ENCODE measurements at places on chromosomes 3 and 15. TPM values are rescaled to one million over a fixed set of nuclear protein-coding genes. Genes with fewer than 3 reads are reported as not detected.

Gene VEPH1
- total RNA-seq: not detected

Gene CHL1
- not detected for total RNA-seq

Gene XCR1
- total RNA-seq: not detected

Gene FGF12
- total RNA-seq: not detected

Gene CNTN6
- total RNA-seq: not detected

Gene CCR3
- not detected for total RNA-seq

Gene TBL1XR1
- total RNA-seq: 133 TPM

Gene ADGRG7
- not detected for total RNA-seq

Gene HGD
- 2.6 TPM for total RNA-seq

Gene NXPE3
- 35.5 TPM for total RNA-seq

Gene NUP210
- 138 TPM for total RNA-seq

Gene SOX2
- total RNA-seq: not detected

Gene FAM174B
- total RNA-seq: 12.7 TPM

Gene ZSCAN29
- 34.3 TPM for total RNA-seq

Gene GP5
- 1.4 TPM for total RNA-seq

Gene REC114
- not detected for total RNA-seq

Gene SLC2A2
- not detected for total RNA-seq

Gene SCN11A
- total RNA-seq: 0.19 TPM

Gene GABRG3
- total RNA-seq: not detected

Gene AHSG
- not detected for total RNA-seq

Gene RTF1
- total RNA-seq: 38.2 TPM

Gene CYP1A1
- total RNA-seq: 0.87 TPM

Gene ZBTB11
- total RNA-seq: 54.2 TPM

Gene VGLL3
- total RNA-seq: not detected

Gene OIP5
- 0.57 TPM for total RNA-seq

Gene TEX55
- total RNA-seq: not detected

Gene ZPLD1
- total RNA-seq: not detected

Gene FRMD5
- not detected for total RNA-seq

Gene GPR149
- not detected for total RNA-seq

Gene TMCO5A
- total RNA-seq: not detected

Gene TNFSF10
- 35.3 TPM for total RNA-seq

Gene HYAL3
- total RNA-seq: 3.6 TPM

Gene CHRD
- total RNA-seq: not detected

Gene SLC27A2
- 0.43 TPM for total RNA-seq

Gene CDHR4
- not detected for total RNA-seq

Gene CEP63
- 25.3 TPM for total RNA-seq

Gene MEX3B
- 0.48 TPM for total RNA-seq

Data from naive thymus-derived CD4-positive, alpha-beta T cell (primary cell).